ENCODE measurements at places on chromosomes 6 and 20.

DNA sequence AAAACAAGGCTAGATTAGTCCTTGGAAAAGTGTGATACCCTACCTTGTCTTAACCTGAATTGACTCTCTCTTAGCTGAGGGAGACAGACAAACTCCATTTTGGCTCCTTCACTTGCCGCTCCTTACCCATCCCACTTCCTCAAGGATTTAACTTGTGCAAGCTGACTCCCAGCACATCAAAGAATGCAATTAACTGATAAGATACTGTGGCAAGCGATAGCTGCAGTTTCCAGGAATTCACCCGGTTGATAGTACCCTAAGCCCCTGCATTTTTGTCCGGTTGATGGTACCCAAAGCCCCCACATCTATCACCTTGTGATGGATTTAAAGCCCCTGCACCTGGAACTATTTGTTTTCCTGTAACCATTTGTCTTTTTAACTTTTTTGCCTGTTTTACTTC is 1.9 kb upstream of the SERINC3 start:
- no peak for DNase-seq

DNA sequence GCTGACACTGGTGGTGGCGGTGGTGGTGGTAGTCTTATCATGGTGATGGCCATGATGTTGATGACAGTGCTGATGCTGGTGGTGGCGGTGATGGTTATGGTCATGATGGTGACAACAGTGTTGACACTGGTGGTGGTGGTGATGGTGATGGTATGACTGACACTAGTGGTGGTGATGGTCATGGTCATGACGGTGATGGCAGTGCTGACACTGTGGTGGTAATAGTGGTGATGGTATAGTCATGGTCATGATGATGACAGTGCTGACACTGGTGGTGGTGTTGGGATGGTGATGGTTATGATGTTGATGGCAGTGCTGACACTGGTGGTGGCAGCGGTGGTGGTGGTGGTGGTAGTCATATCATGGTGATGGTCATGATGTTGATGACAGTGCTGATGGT is 205.7 kb downstream of the CDH4 start:
- no peak for DNase-seq

DNA sequence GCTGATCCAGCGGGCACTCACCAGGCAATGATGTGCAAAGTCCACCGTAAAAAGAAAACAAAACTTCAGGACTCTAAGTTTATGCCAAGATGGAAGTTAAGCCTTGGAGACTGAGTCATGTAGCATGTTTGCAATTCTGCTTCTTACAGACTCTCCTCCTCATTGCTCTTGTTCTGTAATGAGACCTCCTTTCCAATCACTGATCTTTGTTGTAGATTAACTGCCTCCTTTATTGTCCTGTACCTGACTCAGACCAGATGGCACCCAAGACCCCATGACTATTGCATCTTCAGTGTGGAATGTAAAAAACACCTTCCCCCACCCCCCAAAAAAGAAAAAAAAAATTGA is 11.2 kb downstream of the NEU1 start:
- DNase-seq, result no peak

DNA sequence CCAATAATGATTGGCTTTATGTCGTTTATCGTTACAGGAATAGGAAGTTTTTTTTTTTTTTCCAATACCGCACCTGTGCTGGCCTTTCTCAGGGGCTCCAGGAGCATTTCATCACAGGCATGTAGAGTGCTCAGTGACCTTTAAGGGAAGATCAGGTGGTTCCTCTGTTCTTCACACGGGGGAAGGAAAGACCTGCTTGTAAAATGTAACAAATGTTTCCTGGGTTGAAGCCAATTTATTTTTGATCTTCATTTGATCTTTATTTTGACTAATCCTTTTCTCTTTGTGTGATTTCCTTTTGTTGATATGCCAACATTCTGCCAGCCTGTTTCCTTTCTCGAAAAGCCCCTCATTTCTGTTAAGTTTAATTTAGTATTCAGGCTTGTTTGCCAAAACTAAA is 61.9 kb upstream of the HBS1L start:
- DNase-seq, result no peak

GRCh38 chr20:56249244-56249955 is 868 bp downstream of the MC3R start:
- DNase-seq, result no peak

GRCh38 chr6:31446481-31446880 is 43.1 kb downstream of the MICA start:
- DNase-seq, result no peak

DNA sequence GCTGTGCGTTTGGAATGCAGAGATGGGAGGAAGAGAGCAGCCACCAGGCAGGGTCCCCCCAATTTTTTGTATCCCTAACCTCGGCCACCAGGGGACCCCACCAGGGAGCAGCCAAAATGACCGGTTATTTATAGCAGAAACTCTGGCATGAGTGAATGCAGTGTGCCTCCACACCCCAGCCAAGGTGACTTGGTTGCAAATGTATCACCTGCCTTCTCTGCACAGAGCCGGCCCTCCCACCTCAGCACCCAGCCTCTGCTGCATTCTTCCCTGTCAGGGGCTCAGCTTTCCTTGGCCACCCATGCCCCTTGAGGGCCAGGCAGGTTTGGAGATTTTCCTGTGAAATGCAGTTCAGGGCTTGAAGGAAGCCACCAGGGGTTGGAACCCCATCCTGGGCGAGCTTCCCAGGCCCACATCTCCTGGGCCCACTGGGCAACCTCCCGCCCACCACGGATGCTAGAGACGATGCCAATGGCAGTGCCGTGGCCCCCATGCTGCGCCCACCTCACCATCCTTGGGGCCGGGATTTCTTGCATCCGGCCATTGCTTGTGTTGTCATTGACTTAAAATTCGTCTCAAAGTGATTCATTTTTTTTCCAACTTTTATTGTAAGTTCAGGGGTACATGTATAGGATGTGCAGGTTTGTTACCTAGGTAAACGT is 291.6 kb downstream of the TAF4 start:
- no peak for DNase-seq

GRCh38 chr6:147053311-147053921 is 150.8 kb upstream of the STXBP5 start:
- no peak for DNase-seq

- DNase-seq, result no peak
Observed at GRCh38 chr6:160202411-160202810, 56.2 kb downstream of the SLC22A2 start.

- DNase-seq, result no peak
Observed at GRCh38 chr6:22155551-22155950, 141.3 kb downstream of the PRL start.

GRCh38 chr6:9412951-9413559 is 977.7 kb upstream of the SLC35B3 start:
- no peak for DNase-seq

- no peak for DNase-seq
Observed at GRCh38 chr20:63568170-63568981, 5.7 kb downstream of the HELZ2 start.

DNA sequence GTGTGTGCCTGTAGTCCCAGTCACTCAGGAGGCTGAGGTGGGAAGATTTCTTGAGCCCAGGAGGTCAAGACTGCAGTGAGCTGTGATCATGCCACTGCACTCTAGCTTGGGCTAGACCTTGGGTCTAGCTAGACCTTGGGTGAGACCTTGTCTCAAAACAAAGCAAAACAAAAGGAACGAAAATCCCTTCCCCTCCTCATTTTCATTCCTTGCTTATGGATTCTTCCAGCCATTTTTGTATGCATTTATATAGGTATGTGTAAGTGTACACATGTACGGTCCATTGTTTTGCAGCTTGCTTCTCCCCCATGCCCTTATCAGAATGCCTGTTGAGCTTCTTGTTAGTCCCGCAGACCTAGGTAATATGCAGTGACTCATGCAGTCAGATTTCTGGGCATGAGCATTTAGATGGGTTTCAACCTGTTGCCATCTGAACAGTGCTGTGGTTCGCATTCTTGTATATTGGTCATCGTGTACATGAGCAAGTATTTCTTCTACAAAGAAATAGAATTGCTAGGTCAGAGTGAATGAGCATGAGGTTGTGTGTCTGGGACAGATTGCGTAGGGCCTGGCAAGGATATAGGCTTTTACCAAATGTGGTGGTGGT is 73.2 kb downstream of the ATRN start:
- DNase-seq, result no peak

- DNase-seq, result no peak
Observed at GRCh38 chr6:148426317-148426977, 83.8 kb downstream of the SASH1 start.

DNA sequence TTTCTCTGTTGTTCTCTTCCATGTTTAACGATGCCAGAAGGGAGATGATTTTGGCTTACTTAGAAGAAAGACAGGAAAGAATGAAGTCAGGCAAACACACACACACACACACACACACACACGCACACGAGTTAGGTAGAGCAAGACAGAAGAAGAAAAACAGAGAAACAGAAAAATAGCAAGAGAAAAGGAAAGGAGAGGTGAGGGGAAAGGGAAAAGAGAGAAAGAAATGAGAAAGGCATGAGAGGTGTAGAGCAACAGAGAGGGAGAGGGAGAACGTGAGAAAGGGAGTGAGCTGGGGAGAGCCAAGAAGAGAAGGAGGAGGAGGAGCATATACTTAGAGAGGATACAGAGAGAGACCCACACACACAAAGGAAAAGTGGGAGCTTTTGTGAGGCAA is 385.3 kb downstream of the DOK5 start:
- no peak for DNase-seq

DNA sequence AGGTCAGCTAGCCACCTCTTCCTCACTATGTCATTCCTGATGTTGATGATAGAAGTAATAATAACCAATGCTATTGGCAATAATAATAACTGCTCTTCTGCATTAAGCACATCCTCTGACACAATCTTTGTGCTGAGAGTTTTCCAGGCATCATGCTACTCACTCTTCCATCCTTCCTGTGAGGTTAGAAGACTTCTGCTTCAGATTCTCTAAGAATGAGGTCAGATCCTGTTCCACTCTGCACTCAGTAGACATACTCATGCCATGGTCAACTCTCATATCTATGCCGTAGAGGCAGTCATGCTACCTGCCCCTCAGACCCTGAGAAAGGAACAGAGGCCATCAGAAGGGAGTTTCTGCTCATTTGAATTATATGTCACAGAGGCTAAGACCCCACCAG is 98.1 kb upstream of the TOP1 start:
- DNase-seq, result no peak

GRCh38 chr6:56025795-56026194 is 150.4 kb upstream of the BMP5 start:
- DNase-seq, result no peak

GRCh38 chr6:99885051-99885450 is 109.0 kb downstream of the MCHR2 start:
- DNase-seq, result no peak

DNA sequence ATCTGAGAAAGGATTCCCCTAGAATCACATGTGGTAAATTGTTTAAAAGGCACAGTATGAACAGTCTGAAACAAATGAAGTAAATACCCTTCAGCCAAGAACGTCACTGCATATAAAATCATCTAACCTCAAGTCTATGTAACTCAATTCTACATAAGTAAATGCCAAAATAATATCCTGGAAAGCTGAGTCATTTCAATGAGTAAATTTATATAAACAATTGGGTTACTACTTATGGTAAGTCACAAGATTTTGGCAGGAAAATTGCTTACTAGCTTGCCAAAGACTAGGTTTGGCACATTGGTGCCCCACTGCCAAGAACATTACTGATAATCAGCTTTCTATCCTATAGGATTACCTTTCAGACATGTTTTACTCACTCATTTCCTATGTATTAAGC is 8.4 kb downstream of the GMDS start:
- no peak for DNase-seq

- no peak for DNase-seq
Observed at GRCh38 chr6:163702736-163703135, 288.2 kb downstream of the QKI start.

- DNase-seq, result no peak
Observed at GRCh38 chr6:107108201-107108890, 7.0 kb downstream of the BEND3 start.

GRCh38 chr20:62287759-62288534 is 14.8 kb upstream of the ADRM1 start:
- DNase-seq, result no peak

DNA sequence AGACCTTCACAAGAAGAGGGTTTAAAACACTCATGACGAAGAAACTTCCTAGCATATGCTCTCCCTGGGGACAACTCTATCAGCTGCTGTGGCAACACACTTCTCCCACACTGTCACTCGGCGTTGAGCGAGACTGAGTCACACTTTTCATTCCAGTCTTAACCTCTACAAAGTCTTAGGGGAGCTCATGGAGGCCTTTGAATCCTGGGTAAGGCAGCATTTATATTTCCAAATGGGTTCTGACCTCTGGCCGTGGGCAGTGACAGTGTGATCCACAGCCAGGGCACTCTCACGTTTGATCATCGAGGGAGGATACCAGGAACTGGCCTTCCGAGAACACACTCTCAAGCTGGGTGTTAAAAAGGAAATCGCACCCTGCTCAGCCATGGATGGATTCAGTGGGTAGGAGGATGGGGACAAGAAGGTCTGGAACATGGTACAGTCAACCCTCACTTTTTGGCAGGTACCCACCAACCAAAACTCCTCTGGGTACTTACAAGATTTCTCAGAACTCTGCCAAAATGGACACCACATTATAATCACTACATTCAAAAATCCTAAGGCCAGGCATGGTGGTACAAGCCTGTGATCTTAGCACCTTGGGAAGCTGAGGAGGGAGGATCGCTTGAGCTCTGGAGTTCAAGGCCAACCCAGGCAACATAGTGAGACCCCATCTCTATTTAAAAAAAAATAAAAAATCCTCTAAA is 19.6 kb downstream of the RRBP1 start:
- DNase-seq, result no peak

- no peak for DNase-seq
Observed at GRCh38 chr20:37991908-37992307, 41.3 kb downstream of the TTI1 start.

DNA sequence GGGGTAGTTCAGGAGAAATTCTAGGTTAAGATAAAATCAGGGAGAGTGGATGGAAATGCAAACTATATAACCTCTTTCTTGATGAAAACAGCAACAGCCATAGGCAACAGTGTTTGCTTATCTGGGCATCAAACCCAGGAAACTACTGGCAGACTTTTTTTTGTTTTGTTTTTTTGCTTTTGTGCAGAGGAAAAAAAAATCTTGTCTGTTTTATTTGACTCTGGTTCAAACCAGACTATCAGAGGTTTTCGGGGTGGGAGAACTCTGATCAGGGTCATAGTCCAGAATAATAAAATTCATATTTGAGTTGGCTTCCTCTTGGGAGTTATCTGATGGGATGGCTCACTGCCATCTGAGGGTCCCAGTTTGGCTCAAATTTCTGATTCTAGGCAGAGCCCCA is 88.8 kb upstream of the ZNFX1 start:
- DNase-seq, result no peak

DNA sequence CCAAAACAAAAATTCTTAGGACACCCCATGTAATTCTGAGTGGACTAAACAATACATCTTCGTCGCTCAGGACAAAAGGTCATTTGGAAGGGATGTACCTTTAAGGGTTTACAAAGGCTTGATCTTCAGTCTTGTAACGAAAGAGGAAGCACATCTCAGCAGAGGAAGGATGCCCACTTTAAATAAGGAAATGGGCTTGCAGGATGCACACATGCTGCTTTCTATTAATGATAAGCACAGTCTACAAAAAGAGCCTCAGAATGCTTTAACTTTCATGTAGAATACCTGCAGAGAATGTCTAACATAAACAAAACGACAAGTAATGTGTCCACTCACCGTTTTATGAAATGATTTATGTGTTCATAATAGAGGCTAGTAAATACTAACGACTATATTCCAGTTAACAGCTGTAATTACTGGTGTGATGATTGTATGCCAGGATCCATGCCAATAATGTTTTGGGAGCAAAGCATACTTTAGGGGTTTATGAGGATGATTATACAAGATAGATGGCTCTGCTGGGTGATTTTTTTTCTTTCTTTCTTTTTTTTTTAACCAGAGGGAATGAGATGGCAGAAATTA is 216.9 kb downstream of the GMDS start:
- DNase-seq, result no peak

All from activated CD8-positive, alpha-beta memory T cell treated with anti-CD3 and anti-CD28 coated beads for 1 hour (primary cell).